ENCODE measurements at places on chromosomes 13 and 19.

DNA sequence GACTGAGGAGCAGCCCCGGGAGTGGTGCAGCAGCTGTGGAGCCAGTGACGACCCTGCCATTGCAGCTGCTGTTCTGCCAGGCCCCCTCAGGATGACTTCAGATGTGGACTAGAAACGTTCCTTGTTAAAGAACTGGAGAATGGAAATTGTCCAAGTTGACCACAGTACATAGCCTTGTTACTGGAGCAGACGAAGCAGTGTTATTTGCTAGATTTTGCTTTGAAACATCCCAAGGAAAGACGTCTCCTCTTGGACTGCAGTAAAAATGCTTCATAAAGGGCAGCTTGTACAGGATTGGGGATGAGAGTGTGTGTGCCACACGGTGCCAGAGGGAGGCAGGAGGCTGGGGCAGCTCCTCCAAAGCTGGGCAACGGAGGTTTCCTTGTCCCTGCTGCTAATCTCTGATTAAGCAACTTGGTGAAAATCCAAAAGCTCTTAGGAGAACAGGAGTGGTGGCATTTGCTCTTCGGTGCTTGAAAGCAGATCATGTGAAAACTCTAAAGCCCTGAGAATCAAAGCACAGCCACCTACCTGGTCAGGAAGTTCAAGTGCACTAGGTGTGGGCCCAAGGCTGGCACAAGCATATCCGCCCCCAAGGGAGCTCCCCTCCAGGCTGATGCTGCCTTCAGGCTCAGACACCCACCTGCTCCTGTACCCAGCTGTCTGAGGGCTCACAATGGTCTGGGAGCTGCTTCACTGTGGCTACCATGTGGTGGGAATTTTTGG lies 34.5 kb downstream of the SHISA2 start:
- DNase-seq = no peak

DNA sequence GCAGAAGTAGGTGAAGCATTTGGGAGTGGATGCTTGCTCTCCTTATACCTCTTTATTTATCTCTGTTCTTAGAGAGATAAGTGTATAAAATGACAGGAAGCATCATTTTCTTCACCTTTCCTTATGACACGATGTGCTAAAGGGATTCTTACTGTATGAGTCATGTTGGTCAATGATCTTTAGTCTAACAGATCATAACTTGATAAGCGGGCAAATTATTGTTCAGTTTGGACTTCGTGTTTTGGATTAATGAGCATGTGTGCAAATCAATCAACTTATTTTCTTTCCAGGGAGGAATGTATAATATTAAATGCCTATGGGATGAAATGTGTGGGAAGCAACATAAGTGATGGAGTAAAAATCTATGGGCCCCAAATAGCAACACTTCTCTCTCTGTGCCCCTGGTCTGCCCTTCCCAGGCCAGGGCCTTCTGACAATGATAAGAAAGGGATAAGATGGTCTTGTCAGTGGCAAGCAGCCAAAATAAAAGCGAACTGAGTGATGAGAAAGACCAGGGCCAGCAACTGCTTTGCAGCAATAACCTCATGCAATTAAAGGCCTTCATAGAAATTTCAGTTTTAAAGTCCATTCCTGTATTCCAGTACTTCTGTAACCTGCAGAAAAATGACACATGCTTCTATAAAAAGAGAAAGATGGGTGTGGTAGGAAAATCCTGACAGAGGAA lies 61.4 kb downstream of the SLC10A2 start:
- no peak for DNase-seq

DNA sequence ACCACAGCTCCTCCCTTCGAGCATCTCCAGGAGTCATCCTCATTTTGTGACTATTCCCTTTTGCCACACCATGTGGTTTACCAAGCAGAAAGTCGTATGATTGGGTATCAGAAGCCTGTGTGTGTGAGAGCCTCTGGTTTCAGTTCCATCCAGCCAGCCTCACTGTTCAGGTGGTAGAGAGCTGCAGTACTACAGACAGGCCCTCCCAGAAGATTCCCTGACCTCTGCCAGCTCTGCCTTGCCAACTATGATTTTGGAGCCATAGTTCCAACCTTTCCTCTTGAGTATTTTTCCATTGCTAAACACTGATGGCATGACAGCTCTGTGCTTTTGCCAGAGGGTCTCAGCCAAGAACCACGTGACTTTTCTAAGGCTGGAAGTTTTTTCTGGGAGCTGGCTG lies 82.5 kb downstream of the DHRS12 start:
- no peak for DNase-seq

DNA sequence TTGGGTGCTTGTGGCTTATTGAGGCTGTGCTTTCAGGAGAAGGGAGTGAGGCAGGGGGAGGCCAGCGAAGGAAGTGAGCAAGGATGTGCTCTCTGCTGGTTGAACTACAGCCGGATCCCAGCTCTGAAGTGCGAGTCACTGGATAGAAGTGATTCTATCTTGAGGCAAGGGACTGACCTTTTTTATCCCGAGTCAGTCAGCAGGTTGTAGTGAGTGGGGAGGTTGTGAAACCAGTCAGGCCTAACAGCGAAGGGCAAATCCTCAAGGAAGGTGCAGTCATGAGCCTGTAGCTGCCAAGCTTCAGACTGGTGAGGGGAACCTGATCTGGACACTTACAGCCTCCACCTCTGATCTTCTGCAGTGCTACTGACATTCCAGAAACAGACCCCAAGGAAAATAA lies 18.6 kb downstream of the SCEL start:
- no peak for DNase-seq

GRCh38 chr13:28100150-28101121 lies at the start of gene FLT3:
Gene FLT3 (minus strand): TSS chr13:28100576. CDS start chr13:28100510, 66 bp downstream.
- DNase-seq = peak; percentile 56

DNA sequence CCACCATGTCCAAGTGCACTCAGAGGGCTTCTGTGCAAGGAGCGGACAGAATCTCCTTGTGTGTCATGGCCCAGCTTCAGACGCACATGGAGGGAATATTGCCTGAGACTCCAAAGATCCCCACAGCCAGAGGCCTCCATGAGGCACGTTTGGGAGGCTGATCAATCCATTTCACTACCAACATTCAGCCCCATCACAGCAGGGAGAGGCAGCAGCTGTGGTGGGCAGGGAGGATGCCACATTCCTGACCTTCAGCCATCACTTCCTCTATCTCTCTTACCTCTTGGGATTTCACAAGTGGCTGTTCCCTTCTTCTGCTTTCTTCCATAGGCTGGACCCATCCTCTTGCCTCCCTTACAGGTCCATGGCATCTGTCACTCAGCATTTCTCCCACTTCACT lies 82.4 kb upstream of the MBNL2 start:
- no peak for DNase-seq

- no peak for DNase-seq
Measured at GRCh38 chr13:35884211-35884760, 246.9 kb downstream of the DCLK1 start.

- no peak for DNase-seq
Measured at GRCh38 chr13:99919132-99919531, 52.4 kb downstream of the ZIC5 start.

DNA sequence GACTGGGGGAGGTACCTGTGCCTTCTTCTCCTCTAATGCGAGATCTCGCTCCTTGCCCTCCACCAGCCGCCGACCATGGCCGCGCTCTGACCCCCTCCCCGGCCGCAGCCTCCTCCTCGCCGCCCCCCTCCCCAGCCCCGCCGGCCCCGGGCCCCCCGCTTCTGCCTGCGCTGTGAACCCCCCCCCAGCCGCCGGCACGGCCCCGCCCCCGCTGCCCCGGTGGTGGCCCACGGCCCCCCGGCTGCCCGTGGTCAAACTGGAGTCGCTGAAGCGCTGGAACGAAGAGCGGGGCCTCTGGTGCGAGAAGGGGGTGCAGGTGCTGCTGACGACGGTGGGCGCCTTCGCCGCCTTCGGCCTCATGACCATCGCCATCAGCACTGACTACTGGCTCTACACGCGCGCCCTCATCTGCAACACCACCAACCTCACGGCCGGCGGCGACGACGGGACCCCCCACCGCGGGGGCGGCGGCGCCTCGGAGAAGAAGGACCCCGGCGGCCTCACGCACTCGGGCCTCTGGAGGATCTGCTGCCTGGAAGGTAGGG lies at the start of gene CACNG8:
Gene CACNG8 (plus strand): TSS at position 51 of the 545 bp plus-strand sequence.
- DNase-seq = no peak
